HCT116 (cell line): ENCODE measurements at places on chromosomes 1 and 21. TPM values are rescaled to one million over a fixed set of nuclear protein-coding genes. Genes with fewer than 3 reads are reported as not detected.
A peak's percentile ranks its signal among the peaks of the same experiment; 100 is the strongest.

DNA sequence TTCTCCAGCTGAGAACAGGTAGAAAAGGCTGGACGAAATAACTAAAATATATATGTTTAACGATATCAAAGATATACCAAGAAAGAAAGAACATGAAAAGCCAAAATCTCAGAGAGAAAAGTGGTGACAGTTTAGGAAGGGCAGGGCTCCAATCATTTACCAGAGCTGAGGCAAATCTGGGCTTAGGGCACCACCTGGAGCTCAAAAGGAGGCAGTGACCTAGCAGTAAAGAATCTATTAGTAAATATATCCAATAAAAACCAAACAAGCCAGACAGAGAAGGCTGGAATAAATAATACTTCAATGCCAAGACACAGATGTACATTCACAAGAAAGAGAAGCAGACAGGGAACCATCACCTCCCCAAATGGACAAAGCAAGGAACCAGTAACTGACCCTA lies 43.5 kb downstream of the CHIA start:
- peak; percentile 21 for DNase-seq

CD1B gene
- total RNA-seq: not detected

CELA2A gene
- total RNA-seq: 1.6 TPM

DNA sequence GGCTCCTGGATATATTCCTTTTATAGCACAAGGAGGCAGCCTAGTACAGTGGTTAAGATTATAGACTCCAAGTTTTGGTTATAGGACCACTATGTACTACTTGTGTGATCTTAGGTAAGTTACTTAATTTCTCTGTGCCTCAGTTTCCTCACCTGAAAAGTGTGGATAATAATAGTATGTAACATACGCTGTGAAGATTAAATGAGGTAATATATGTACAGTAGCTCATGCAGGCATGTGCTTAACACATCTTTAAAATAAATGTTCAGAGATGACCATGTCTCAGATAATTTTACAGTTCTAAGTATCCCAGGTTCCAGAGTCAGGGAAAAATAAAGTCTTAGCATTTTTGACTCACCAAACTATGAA lies 55.7 kb upstream of the TRABD2B start:
- no peak for DNase-seq

MIXL1 gene
- not detected for total RNA-seq

WARS2 gene
- total RNA-seq: 10.5 TPM

- DNase-seq: no peak
Measured at GRCh38 chr1:185244015-185244747, 72.9 kb downstream of the IVNS1ABP start.

DNA sequence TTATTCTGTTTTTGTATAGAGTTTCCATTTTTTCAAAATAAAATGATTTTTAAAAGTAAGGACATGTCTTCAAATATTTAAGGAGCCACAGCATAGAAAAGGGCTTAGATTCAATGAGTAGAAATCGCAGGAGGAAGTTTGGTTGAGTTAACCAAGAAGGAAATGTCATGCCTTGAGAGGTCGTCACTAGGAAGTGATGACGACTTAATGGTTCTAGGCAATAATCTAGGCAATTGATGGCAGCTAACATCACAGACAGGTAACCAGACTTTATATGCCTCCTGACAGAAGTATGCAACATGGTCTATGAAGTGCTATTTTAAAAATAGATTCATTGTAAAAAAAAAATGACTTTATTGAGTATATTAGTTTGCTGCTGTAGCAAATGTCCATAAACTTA lies 32.1 kb upstream of the TP53BP2 start:
- no peak for DNase-seq

- no peak for DNase-seq
Measured at GRCh38 chr1:230459465-230459864, 33.3 kb upstream of the PGBD5 start.

FAM167B gene
- total RNA-seq: 0.42 TPM

DNA sequence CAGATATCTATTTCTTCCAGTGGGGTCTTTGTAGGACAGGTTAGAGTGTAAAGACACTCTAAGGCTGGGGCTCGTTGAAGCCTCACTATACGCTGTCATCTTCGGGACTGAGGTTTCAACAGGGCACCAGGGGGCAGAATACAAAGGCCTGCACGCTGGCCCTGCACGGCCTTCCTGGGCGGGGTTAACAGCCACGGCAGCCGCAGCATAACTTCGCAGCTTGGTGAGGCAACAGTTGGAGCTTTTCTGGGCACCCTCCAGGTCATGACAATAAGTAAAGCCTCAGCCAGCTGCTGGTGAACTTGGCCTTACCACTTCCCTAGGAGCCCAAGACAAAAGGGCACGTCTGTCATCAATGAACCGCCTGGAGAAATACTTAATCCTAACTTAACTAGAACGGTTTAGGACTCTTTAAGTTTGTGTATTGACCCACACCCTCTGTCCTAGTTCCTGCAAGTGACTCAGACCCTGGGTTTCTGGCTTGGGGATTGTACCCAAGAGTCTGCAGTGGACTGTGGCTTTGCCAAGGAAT lies 2.3 kb upstream of the RUNX1 start:
- DNase-seq: peak; percentile 80

GRCh38 chr1:10189659-10190058 lies 20.7 kb upstream of the KIF1B start:
- DNase-seq: no peak

LYSMD1 gene
- 5.0 TPM for total RNA-seq

- no peak for DNase-seq
Measured at GRCh38 chr1:71087060-71087459, 6.2 kb upstream of the ZRANB2 start.

DNA sequence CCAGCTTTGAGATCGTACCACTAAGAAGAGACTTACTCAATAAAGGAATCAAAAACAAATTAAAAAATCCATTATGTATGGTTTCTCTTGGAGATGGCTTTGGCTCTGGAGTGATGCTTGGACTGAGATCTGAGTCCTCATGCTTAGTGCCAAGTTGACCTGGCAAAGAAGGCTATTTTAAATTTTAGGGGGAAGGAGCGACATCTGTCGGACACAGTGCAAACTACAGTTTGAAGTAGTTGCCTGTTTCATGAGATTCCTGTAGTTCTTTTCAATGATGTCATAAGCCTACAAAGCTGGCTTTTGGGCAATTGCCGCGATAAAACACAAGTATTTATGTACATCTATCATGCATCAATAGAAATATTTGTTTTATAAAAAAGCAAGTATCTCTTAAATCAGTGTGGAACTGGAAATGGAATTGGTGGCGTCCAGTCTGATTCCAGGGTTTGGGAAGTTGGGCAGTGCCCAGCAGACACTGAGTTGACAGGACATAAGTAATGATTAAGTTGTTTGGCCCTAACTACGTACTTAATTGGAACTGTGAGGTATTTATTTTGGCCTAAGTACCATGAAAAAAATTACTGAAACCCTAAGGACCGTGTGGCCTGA lies 50.0 kb downstream of the TBCE start:
- DNase-seq: no peak

DNA sequence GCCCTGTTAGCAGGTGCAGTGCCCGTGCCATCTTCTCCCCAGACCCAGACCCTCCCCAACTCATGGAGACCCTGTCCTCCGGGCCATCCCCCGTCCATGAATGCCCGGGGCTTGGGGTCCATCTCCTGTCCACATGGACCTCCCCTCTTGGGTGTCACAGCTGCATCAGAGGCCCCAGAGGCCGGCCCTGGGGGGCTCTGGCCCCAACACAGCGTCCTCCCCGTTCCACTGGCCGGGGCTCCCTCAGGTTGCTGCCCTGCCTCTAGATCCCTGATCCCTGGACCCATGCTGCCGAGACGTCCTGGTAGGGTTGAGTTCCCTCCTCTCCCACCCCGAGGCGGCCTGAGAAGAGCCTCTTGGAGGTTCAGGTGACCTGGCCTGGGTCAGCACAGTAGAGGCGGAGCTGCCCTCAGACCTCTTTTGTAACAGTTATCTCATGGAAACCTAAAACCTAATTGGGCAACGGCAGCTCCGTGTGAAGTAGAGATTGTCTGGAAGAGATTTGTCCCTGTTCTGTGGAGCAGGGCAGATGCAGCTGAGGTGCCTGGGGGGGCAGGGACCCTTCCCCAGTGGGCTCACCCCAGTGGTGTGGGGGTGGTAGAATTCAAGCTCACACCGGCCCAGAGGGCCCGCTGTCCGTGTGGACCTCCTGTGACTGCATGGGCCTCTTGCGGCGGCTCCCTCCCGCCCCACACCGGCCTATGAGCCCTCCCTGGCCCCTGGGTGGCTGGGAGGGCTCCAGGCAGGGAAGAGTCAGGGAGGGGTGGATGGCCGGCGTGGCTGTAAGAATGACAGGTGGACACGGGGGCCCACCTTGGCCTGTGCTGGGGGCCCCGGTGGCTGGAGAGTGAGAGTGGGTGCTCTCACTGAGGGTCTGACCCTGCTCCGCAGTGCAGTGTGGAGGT lies 56.1 kb downstream of the SKI start:
- DNase-seq: no peak

GRCh38 chr1:151327903-151328674 lies 873 bp upstream of the PI4KB start:
- no peak for DNase-seq

S100A12 gene
- total RNA-seq: not detected
